ENCODE measurements at places on chromosomes 16 and 17. TPM values are rescaled to one million over a fixed set of nuclear protein-coding genes. Genes with fewer than 3 reads are reported as not detected.

KRTAP2-1 gene
- total RNA-seq = not detected

CCL18 gene
- total RNA-seq = not detected

HIGD1B gene
- not detected for total RNA-seq

PPP1R27 gene
- not detected for total RNA-seq

ZG16B gene
- not detected for total RNA-seq

NTN3 gene
- total RNA-seq = 4.8 TPM

TMEM219 gene
- 74.0 TPM for total RNA-seq

YBX2 gene
- 0.96 TPM for total RNA-seq

MT1M gene
- not detected for total RNA-seq

RDM1 gene
- 5.7 TPM for total RNA-seq

NGFR gene
- total RNA-seq = 322 TPM

TERB1 gene
- total RNA-seq = 0.25 TPM

DRC7 gene
- 0.32 TPM for total RNA-seq

C1QTNF1 gene
- total RNA-seq = 1.0 TPM

GLP2R gene
- total RNA-seq = not detected

C1QTNF8 gene
- total RNA-seq = 0.30 TPM

ZNF688 gene
- 13.4 TPM for total RNA-seq

SPEM1 gene
- total RNA-seq = 0.26 TPM

WFIKKN1 gene
- total RNA-seq = 8.5 TPM

SEZ6L2 gene
- 9.3 TPM for total RNA-seq

MYH1 gene
- not detected for total RNA-seq

GUCY2D gene
- total RNA-seq = not detected

GNG13 gene
- total RNA-seq = not detected

TLCD3B gene
- total RNA-seq = 15.3 TPM

PTX4 gene
- not detected for total RNA-seq

CMTM2 gene
- total RNA-seq = 0.54 TPM

NTN1 gene
- 10.1 TPM for total RNA-seq

KCNH6 gene
- total RNA-seq = not detected

PIGS gene
- 63.5 TPM for total RNA-seq

WDR90 gene
- total RNA-seq = 95.8 TPM

DCTPP1 gene
- 91.6 TPM for total RNA-seq

TMEM98 gene
- total RNA-seq = 133 TPM

OTOA gene
- 0.34 TPM for total RNA-seq

FDXR gene
- 14.8 TPM for total RNA-seq

METTL23 gene
- total RNA-seq = 32.3 TPM

KRT17 gene
- not detected for total RNA-seq

LRRC75A gene
- 5.6 TPM for total RNA-seq

SULT1A2 gene
- 0.23 TPM for total RNA-seq

HOXB4 gene
- total RNA-seq = 4.4 TPM

CPNE7 gene
- 2.7 TPM for total RNA-seq

SLC38A8 gene
- total RNA-seq = not detected

MAP2K6 gene
- total RNA-seq = 48.4 TPM

MIEF2 gene
- 8.8 TPM for total RNA-seq

GGA2 gene
- total RNA-seq = 93.4 TPM

STAT5B gene
- 48.3 TPM for total RNA-seq

EVPL gene
- total RNA-seq = not detected

COX6A2 gene
- total RNA-seq = not detected

GRIN2C gene
- total RNA-seq = 0.02 TPM

TP53TG3F gene
- total RNA-seq = not detected

SNAI3 gene
- not detected for total RNA-seq

COPS3 gene
- total RNA-seq = 107 TPM

KRTAP1-1 gene
- not detected for total RNA-seq

ELMO3 gene
- total RNA-seq = 4.5 TPM

KCNJ12 gene
- total RNA-seq = 6.6 TPM

GRAPL gene
- total RNA-seq = 1.2 TPM
